ENCODE measurements at places on chromosomes 11 and 22.

DNA sequence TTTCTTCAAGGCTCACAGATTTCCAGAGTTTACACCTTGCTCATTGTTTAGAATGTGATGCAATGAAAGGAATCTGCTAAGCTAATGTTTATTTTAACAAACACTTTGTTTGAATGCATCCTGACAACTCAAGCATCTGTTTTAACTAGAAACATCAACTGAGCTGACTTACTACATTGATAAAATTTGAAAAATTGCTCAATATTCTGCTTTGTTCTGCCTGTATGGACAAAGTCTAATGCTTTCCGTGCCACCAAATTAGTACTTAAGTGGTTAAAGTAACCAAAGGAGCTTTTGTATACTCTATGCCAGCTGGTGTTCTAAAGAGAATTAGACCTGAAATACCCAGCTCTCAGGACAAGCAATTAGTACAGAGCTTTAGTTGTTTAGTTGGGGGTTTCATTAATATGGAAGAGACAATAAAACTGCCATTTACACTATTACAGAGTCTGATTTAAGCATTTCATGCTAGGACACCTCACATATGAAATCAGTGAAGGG is 105.2 kb downstream of the MAML2 start:
- DNase-seq, result no peak

- no peak for DNase-seq
These were observed 13.8 kb downstream of the ADAMTS15 start for GRCh38 chr11:130462101-130462885.

DNA sequence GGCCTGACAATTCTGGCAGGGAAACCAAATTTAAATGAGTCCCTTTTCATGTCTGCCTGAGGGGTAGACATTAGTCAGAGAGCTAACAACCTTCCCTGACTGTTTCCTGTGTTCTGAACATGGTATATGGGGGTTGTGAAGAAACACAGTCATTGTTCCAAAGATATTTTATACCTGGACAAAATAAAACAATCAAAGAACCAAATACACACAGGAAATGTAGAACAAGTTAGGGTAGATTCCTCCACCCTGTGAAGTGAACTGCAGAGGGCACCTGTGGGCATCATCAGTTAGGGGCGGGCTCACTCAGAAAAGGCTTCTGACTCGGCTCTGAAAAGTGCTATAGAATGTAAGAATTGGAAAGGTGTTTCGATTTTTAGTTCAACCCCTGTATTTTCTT is 231.9 kb upstream of the CADM1 start:
- DNase-seq, result no peak

- DNase-seq, result no peak
These were observed 34.5 kb downstream of the TENM4 start for GRCh38 chr11:79406376-79406775.

GRCh38 chr11:134574947-134575346 is 162.9 kb upstream of the B3GAT1 start:
- DNase-seq, result no peak

DNA sequence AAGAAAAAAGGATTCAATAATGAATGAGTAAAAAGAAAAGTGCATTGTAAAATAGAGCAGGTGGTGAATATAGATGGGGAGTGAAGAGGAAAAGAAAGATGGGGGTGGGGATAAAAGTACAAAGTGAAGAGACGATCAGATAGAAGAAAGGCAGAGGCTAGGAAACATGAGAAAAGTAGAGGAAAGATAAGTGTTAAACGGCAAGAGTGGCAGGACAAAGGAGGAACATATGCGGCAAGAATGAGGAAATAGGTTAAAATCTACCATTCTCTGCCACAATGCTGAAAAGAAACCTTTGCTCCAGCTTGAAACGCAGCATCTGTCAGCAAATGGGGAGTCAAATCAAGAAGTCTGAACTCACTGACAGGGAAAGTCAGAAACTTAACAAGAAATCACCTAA is 6.8 kb downstream of the FUT4 start:
- DNase-seq, result no peak

GRCh38 chr11:28878025-28878424 is 769.8 kb downstream of the METTL15 start:
- no peak for DNase-seq

DNA sequence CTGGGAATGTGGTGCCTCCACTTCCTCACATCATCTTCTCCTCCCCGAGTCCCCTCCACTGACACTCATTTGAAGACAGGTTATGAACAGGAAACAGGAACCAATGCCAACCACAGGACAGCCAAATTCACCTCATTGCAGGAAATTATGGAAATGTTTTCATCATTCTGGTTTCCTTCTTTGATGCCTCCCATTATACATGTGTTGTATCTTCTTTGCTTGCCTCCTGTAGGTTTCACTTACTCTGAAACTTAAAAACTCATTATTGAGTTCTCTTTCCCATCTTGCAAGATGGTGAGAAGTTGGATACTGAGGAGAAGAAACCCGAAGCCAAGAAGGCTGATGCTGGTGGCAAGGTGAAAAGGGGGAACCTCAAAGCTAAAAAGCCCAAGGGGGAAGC is 108.5 kb downstream of the PHF21B start:
- no peak for DNase-seq

GRCh38 chr11:46493791-46494190 is 100.0 kb downstream of the AMBRA1 start:
- DNase-seq, result no peak

- DNase-seq, result no peak
These were observed 135.2 kb upstream of the NCAM1 start for GRCh38 chr11:112826026-112826425.

DNA sequence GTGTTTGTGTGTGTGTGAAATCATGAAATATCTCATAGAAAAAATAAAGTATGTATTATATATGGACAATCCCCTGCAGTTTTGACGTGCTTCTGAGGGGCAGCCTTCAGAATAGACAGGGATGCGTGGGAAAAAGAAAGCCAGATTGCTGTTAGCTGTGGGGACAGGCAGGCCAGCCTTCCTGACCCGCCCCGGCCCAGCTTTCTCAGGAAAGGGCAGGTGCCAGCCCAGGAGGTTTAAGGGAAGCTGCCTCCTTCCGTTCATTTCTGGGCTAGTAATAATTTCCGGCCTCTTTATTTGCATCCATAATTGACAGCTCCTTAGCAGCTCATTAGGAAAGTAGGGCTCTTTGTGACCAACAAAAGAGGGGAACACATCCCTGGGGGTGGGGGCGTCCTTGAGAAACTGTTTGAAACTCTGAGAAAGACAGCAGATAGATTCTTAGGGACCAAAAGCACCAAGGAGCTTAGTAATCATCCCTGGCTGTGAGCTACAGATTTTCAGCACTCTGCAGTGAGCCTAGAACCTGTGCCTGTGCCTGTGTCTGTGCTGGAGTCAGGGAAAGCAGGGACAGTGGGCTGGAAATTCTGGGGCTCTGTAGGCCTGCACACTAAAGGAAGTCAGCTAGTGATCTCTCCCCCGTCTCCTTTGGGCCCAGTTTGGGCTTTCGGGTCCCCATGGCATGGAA is 632.9 kb upstream of the CADM1 start:
- no peak for DNase-seq

GRCh38 chr11:88152381-88152780 is 22.9 kb downstream of the RAB38 start:
- no peak for DNase-seq

GRCh38 chr11:96299155-96299888 is 43.7 kb downstream of the MAML2 start:
- no peak for DNase-seq

Measured in hematopoietic multipotent progenitor cell treated with erythropoietin and hydrocortisone succinate and interleukin-3 and kit ligand, for 15 days (in vitro differentiated cells).